ENCODE measurements at places on chromosomes 4 and X.
A peak's percentile ranks its signal among the peaks of the same experiment; 100 is the strongest.

DNA sequence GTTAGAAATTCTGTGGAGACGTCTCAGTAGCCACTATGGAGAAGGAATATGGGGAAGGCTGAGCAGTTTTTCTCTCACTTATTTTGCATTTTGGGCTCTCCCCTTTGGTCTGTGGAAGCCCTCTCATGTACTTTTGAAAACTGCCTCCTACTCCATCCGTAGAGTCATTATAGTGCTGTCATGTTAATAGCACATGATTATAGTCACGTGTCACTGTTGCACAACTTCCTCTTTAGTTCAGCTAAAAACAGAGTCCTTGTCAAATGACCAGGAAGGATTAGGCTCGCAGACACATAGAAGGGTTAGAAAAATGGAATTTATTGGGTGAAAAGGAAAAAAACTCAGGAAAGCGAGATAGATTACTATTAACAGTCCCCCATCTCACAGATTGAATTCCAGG, 258.2 kb upstream of the CXorf51A start:
- no peak for DNase-seq

- no peak for DNase-seq
Observed at GRCh38 chr4:52234561-52235440, 183.7 kb downstream of the SPATA18 start.

GRCh38 chr4:120056246-120056645, 10.4 kb downstream of the MAD2L1 start:
- DNase-seq = no peak

GRCh38 chr4:122797405-122798094, 29.1 kb upstream of the FGF2 start:
- no peak for DNase-seq

GRCh38 chr4:108607079-108607815, 13.1 kb upstream of the RPL34 start:
- no peak for DNase-seq

DNA sequence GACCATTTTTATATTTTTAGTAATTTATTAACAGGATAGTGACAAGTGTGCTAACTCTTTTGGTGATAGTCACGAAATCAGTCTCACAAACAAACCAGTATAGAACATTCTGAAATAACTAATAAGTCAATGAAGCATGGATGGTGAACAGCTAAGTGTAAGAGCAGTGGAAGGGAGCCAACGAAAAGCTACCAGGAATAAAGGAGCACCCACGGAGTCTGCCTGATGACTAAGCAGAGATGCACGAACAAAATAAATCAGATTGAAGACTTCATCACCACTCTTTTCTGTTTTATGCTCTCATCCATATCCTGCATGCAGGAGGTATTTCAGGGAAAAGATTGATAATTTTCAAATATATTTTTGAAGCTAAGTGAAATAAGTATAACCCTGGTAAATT, 891.1 kb upstream of the HS3ST1 start:
- DNase-seq = no peak

DNA sequence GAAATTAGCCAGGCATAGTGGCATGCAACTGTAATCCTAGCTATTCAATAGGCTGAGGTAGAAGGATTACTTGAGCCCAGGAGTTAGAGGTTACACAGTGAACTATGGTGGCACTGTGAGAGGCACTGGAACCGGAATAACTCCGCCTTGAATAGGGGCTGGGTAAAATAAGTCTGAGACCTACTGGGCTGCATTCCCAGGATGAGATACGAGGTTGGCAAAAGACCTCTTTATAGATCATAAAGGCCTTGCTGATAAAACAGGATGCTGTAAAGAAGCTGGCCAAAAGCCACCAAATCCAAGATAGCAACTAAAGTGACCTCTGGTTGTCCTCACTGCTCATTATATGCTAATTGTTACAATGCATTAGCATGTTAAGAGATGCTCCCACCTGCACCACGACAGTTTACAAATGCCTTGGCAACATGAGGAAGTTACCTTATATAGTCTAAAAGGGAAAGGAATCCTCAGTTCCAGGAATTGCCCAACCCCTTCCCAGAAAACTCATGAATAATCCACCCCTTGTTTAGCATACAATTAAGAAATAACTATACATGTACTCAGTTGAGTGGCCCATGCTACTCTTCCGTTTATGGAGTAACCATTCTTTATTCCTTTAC, 88.6 kb downstream of the CENPC start:
- no peak for DNase-seq

DNA sequence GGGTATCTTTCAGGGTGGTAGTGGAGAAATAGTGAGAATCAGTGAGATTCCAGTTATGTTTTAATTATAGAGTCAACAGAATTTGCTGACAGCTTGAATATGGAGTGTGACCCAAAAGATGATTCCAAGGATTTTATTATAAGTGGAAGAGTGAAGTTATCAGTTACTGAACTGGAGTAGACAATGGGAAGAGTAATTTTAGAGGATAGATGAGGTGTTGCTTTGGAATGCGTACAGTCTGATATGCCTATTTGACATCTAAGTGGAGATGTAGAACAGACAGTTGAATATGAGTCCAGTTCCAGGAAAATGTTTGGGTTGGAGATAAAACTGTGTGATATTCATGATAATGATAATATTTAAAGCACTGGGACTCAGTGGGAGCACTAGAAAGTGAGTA, 174.2 kb downstream of the MAPK10 start:
- no peak for DNase-seq

DNA sequence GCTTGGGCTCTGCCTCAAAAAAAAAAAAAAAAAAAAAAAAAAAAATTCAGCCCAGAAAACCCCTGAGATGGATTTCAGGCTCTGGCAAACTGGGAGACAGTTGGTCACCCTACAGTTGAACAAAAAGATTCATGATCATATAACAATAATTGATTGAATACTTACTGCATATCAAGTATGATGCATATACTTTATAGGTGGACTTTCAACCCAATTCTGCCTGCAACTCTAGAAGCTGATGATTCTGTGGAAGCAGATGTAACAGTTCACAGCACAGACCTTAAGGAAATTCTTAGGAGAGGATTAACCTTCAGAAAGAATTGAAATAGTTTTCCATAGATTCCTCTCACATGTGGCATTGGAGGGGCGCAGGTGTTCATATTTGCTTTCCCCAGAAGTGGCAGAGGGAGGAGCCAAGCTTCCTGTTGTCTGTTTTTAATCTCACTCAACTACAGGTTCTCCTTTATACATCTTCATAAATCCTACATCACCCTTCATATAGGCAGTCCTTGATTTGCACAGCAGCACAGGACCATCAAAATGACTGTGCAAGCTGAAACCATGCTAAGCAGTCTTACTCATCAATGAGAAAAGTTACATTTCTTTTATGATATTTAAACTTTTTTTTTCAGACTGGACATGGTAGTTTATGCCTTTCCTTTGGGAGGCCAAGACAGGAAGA, 149.4 kb upstream of the KLF3 start:
- DNase-seq = no peak

DNA sequence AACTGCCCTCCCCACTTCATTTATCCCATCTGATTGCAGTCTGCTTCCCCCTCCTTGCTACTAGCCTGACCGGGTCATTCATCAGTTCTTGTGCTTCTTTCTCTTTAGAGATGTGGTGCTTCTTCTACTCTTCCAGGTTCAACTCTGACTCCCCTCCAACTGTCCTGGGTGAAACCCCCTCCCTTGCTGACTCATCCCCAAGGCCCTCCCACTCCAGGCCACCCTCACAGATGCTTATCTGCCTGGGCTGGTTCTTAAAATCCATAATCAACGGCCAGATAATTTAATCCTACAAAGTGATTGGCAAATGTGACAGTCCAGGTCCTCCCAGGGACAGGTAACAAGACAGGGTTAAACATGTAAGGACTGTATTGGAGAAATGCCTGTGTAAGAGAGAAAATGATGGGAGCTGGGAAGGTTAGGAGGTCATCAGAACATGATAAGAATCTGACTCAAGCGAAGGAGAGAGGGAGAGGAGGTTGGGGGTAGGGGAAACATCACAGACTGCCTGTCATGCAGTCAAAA, 182.8 kb upstream of the C1QTNF7 start:
- no peak for DNase-seq

DNA sequence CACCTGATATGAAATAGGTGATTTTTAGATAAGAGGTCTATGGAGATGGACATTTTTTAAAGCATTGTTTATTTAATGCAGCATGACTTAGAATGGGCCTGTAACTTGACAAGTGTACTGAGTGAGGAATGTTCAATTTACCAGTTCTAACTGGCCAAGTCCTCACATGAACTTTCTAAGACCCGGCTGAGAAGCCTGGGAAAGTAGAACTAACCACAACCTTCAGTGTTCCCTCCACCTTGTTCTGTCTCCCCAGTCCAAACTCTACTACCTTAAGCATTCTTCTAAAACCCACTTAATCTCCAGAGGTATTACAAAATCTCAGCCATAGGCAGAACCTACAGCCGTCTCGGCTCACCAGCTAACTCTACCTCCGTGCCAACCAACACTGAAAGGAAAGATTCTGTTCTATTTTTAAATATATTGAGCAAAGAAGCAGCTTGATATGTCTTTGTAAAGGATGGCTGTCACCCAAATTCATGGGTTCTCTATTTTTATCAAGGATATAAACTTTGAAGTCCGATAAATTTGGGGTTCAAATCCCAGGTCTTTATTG, 6.8 kb downstream of the PPARGC1A start:
- no peak for DNase-seq

GRCh38 chrX:119692191-119693039, 553 bp downstream of the SEPTIN6 start:
- peak; percentile 53 for DNase-seq

GRCh38 chr4:8099981-8100464, 58.6 kb downstream of the ABLIM2 start:
- DNase-seq = no peak

- DNase-seq = no peak
Observed at GRCh38 chrX:850471-850916, 219.9 kb downstream of the SHOX start.

GRCh38 chrX:105063743-105064142, 156.8 kb downstream of the TEX13A start:
- no peak for DNase-seq

DNA sequence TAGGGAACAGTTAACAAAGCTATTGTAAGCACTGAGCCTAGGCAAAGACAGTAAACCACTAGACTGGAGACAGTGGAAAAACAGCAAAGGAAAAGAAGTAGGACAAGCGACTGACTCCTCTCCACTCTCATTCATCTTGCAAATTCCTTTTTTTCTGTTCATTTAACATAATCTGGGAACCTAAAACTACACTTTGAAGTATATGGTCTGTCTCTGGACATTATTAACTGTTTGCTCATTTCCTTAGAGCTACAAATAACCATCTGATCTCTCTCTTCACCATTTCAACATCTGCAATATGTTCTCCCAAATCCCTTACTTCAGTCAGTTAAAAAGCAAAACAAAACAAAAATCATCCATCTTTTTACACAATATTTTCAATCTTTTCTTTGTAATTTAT, 642 bp downstream of the HMGN5 start:
- no peak for DNase-seq

- DNase-seq = no peak
Observed at GRCh38 chr4:2733844-2734574, 22.1 kb downstream of the TNIP2 start.

DNA sequence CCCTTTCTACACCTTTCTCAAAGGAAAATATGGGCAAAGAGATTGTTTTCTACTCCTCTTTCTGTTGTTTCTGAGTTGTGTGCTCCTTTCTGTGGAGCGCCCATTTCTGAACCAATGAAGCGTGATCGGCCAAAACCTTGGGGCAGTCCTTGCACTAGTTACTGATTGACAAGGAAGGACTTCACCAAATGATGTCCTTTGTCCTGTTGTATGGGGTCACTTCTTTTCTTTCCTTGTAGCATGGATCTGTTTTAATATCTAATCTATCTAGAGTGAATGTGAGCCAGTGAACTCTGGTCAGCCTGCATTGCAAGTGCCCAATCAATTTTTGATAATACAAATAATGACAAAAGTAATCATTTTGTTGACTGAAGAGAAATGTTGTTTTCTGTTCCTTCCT, 94.5 kb downstream of the EGF start:
- DNase-seq = no peak

DNA sequence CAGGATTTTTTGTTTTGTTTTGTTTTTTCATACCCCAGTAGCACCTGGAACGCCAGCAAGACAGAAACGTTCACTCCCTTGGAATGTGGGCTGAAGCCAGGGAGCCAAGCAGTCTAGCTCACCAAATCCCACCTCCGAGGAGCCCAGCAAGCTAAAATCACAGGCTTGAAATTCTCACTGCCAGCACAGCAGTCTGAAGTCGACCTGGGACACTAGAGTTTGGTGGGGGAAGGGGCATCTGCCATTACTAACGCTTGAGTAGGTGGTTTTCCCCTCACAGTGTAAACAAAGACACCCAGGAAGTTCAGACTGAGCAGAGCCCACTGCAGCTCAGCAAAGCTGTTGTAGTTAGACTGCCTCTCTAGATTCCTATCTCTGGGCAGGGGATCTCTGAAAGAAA, 99.6 kb upstream of the FGF16 start:
- DNase-seq = no peak

DNA sequence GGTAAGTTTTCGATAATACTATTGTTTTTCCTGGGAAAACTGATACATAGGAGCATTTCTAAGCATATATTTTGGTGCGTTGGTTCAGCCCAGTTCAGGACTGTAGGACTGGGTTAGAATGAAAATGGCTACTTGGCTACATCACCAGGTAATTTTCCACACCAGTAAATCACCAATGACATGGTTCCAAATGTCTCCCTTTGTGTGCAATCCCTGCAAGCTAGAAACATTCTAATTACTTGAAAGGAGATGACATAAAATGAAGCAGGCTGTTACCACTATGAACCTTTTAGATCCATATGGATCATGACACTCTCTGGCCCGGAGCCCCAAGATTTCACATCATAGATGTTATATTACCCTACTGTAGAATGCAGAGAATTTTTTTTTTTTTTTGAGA, 577.4 kb upstream of the FTHL17 start:
- DNase-seq = no peak

- DNase-seq = no peak
Observed at GRCh38 chrX:74613370-74614092, 893 bp downstream of the RLIM start.

DNA sequence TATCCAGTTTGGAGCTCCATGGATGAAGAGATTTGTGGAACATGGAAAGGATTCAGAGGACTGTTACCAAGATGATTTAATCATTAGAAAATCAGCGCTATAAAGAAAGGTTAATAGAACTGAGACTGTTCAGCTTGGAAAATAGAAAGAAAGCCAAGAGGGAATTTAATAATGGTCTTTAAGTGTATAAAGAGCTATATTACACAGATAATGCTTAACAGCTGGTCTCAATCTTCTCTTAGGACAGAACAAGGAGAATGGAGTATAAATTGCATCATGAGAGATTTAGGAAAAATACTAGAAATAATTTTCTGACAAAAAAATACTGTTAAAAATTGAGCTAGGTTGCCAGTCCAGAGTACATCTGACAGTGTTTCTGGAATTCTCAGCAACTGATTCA, 91.3 kb upstream of the MAGEC2 start:
- no peak for DNase-seq

GRCh38 chr4:41205130-41205529, 9.2 kb downstream of the APBB2 start:
- no peak for DNase-seq

- no peak for DNase-seq
Observed at GRCh38 chrX:149208307-149208706, 296.8 kb downstream of the IDS start.
